Stimulated activated CD4-positive, alpha-beta T cell treated with anti-CD3 and anti-CD28 coated beads, Interleukin-15, amount 100 ng/mL, for 1 hour (primary cell): ENCODE measurements at places on chromosomes 3 and 15.

GRCh38 chr3:62125380-62125779 lies 248.0 kb downstream of the FEZF2 start:
- DNase-seq, result no peak

DNA sequence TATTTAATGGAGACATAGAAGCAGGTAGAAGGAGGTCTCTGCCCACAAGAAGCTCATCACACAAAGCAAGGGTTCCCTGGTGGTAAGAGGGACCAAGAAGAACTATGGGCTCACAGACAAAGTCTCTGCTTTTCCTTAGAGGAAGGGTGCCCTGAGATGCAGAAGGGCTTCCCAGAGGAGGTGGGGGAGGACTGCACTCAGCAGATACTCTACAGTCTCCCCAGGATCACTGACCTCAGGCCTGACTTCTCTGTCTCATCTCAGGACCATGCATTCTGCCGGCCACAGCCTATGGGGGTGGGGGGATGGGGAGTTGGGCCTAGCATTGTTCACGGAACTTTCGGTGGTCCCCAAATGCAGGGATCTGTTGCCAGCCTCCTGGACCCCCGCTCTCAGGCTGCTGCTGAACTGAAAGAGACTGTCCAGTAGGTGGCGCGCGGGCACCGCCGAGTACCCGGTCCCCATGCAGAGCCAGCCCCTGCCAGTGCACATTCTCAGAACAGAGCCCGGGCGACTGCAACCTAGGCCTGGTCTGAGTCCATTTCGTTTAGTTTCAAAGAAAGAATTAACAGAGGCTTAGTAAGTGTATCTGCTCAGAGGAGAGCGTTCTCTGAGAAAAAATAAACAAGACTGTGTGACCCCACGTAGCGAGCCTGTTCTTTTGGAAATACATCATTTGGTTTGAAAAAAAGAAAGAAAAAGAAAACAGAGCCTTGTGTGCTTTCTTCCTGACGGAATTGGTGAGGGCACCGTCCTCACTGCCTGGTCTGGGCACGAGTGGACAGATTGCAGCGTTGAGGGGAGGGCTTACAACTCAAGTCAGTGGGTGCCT lies 74.1 kb downstream of the LRTM1 start:
- DNase-seq, result no peak

DNA sequence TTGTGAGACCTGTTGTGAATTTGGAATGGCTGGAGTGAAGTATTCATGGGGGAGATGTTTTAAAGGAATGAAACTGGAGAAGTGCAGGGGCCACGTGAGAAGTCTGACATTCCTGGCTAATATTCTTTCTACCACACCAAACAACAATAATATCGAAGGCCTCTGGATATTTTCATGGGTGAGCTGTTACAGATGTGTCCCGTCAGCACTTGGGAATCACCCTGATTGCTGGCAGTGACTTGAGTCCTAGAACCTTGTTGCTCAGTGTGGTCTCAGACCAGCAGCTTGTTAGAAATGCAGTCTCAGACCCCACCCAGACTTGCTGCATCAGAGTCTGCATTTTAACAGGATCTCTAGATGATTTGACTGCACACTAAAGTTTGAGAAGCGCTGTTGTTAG lies 113.8 kb downstream of the ITPR1 start:
- no peak for DNase-seq

DNA sequence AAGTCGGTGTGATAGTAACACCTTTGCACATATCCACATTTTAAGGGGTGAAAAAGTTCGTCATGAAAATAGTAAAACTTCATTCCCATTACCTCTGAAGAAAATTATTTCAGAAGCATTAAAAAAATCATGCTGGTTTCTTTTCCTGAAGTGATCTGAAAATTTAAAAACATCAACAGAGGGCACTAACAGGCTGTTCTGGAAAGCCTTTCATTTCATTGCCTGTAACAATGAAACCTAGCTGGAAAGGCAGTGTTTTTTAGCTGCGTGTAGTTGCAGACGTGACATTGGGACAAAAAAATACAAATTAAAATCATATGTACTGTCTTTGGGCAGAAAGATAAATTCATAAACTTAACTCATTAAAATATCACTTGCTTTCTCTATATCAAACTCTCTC lies 993.8 kb downstream of the GBE1 start:
- no peak for DNase-seq

GRCh38 chr15:44468709-44469385 lies 41.4 kb downstream of the CTDSPL2 start:
- DNase-seq, result no peak

DNA sequence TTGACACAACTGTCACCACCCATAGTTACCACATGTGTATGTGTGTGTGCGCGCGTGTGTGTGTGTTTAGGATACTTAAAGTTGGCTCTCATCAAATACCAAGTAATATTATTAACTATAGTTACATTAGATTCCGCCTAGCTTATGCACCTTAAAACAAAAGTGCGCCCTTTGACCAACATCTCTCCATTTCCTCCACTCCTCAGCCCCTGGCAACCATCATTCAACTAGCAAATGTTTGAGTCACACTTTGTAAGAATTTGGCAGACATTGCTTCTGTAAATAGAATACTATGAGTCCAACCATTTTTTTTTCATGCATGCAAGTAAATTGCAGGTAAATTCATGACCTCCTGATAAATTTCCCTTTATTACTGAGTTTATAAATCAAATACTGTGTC lies 169.3 kb downstream of the GBE1 start:
- no peak for DNase-seq

GRCh38 chr3:188274249-188274915 lies 120.4 kb downstream of the LPP start:
- no peak for DNase-seq

- DNase-seq, result no peak
Observed at GRCh38 chr3:124434176-124434575, 296.1 kb upstream of the UMPS start.

GRCh38 chr3:99236576-99236975 lies 335.1 kb upstream of the DCBLD2 start:
- no peak for DNase-seq

- DNase-seq, result no peak
Observed at GRCh38 chr15:85754989-85755388, 39.7 kb downstream of the KLHL25 start.

DNA sequence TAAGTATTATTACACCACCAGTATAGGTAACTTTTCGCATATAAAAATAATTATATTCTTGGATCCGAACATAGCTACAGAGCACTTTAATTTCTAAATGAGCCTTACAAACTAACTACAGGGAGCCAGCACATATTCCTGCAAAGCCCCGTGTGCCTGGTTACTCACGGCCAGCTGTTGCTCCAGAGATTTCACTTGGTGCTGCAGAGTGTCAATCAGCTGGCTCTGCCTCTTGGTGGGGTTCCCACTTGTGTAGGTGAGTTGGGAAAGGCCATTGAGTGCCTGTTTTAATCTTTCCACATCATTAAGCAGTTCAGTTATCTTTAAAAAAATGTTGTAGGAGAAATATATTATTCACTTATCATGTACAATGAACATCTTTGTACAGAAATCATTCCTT lies 98.9 kb downstream of the UACA start:
- DNase-seq, result no peak

DNA sequence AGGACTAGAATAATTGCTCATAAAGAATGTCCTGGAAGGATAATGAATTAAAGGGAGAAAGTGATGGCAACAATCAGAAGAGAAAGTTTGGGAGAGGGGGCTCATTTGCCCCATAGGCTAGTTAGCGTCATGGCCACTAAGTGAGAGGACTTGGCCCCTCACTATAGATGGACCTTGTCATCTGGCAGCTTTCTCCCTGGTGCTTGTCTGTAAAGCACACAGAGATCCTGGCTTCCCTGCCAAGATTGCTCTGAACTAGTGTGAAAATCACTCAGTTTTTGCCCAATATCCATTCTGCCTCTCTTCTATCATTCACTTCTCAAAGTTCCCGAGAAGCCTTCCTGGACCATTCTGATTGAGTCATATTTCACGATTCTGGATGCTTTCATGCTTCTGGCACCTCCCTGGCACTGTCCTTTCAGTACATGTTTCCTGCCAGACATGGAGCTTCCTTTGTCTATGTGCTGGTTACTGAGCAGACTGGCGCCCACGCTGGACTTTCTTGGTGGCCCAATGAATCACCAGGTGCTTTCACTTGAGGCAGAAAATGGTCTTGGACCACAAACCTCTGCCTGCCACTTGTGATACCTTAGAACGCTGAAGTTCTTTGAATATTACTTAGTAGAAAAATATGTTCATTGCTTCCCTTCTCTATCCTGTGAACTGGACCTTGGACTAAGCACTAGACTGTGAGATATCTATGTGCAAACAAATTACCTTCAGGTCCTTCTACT lies 709.6 kb upstream of the CFAP20DC start:
- DNase-seq, result no peak

DNA sequence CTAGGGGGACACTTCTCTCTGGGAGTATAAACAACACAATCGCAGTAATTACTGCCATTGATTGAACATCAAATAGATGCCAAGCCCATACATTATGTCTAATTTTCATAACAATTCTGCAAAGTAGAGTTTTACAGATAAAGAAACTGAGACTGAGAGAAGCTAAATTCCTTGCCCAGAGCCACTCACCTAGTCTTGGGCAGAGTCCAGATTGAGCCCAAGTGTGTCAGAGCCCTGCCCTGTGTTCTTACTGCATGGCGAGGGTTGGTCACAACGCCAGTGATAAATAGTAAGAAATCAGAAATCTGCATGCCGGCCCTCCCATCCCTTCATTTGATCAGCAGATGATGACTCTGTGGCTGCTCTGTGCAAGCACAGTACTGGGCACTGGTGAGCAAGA lies 106.3 kb downstream of the C3orf70 start:
- DNase-seq, result no peak
